ENCODE measurements at places on chromosomes 2 and 18.

GRCh38 chr2:239902749-239903201 is 122.4 kb downstream of the NDUFA10 start:
- DNase-seq, result no peak

DNA sequence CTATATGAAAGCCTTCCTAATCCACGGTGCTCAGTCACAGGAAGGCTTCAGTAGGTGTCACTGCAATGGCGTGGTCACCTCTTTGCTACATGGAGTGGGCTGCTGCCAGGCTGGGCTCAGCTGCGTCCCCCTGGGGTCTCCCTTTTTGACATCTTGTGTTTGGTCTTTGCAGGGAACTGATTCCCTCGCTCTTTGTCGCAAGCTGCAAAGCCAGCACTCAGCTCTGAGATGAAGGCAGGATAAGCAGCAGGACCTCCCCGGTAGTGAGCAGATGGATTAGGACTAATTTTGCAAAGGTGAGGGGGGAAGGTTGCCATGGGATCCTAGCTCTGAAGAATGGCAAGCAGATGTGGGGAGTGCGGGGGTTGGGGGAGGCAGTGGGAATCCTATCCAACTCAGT is 173.9 kb upstream of the ARL4C start:
- DNase-seq, result no peak

- DNase-seq, result peak; percentile 6
Measured at GRCh38 chr2:44706681-44707553, 234.6 kb upstream of the SIX3 start.

- peak; percentile 18 for DNase-seq
Measured at GRCh38 chr18:50649821-50650220, 89.9 kb downstream of the MAPK4 start.

DNA sequence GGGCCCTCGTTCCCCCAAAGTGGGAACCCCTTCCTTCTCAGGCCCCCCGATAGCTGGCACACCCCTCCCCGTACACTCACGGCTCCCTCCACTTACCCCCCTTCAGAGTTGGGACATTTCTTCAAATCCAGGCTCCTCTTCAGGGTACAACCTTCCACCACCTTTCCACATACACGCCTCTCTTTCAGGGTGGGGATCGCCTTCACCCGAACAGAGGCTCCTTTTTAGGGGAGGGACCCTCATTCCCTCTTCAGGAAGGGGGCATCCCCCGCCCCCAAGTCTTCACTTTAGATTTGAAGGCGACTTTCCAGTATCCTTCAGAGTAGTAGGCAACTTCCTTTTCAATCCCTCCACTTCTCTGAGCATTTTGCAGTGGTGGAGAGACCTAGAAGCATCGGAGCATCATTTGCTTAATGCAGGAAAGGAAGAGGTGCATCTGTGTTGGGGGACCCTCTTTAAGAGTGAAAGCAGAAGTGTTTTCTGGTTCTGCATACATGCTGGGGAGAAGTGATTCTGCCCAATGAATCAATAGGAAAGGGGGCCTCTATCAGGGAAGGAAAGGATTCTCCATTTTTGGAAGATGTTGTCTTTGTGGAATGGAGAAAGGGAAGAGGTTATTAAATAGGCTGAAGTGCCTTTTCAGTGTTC is 845 bp downstream of the EML4 start:
- DNase-seq, result peak; percentile 23

Measured in astrocyte of the spinal cord (primary cell).